ENCODE measurements at places on chromosomes 1 and 21.

GRCh38 chr1:85283475-85284199, 7.2 kb upstream of the BCL10 start:
- peak; percentile 7 for DNase-seq

DNA sequence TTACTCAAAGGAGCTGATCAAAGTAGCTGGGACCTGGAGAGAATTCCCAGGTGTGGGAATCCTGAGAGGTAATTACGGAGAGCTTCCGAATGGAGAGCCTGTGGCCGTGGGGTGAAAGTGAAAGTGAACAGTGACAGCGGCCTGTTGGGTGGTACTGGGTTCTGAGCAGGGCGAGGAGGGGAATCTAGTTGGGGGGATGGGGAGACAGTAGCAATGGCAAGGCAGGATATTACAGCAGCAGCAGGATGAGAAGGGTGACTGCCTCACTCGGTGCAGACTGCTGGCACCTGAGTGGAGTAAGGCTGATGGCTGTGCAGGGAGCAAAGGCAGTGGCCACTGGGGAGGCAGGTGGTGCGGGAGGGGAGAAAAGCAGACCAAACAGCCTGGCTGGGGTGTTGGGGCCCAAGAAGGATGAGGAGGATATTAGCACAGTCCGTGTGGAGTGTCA, 70.3 kb upstream of the PRDX6 start:
- no peak for DNase-seq

GRCh38 chr1:21379571-21379970, 60.4 kb upstream of the NBPF3 start:
- DNase-seq: no peak

DNA sequence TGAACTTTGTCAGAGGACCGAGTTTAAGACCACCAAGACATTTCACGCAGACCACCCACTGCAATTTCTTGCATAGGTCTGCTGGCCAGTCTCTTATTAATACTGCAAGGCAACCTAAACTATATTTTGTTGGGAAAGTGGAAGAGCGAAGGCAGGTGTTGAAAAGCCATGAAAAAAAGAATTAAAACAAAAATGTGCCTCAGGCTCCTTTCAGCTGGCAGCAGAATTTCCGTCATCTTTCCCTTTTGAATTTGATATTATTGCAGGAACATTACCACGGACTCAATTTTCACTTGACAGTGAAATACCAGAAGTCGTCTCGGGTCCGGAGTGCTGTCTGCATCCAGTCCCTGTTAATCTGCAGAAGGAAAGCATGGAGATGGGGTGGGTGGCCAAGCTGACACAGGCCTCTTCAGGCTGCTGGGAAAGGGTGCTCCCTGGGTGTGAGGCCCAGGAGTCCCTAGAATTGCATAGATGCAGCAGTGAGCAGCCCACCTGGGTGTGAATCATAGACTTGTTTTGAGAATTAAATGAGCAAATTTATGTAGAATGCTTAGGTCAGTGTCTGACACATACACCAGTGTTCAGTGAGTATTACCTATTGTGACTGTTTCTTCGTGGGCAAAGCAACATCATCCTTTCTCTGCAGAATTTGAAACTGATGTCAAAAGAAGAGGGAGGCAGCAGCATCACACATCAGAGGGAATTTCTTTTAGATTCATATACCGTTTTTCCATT, 150.7 kb downstream of the PBX1 start:
- DNase-seq: no peak

GRCh38 chr1:71785450-71785849, 496.9 kb downstream of the NEGR1 start:
- DNase-seq: no peak

DNA sequence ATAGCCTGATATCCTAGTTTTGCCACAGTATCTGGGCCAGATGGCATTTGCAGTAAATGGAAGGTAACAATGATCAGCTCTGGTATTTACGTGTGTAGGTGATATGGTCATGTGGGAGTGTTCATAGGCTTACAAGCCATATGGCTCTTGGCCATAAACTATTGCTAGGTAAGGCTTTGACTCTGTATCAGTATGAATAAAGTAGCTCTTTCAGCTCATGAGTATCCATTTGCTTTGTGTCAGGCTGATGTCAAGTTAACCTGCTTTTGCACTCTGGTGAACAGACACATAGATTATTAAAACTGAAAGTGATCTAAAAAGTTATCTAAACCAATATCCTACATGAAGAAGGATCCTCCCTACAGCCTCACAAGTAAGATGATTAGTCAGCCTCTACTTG, 69.0 kb downstream of the DDR2 start:
- DNase-seq: no peak

GRCh38 chr1:193335806-193336428, 149.5 kb upstream of the B3GALT2 start:
- DNase-seq: no peak

- no peak for DNase-seq
These were observed 210.3 kb upstream of the USP24 start for GRCh38 chr1:55425310-55425930.

DNA sequence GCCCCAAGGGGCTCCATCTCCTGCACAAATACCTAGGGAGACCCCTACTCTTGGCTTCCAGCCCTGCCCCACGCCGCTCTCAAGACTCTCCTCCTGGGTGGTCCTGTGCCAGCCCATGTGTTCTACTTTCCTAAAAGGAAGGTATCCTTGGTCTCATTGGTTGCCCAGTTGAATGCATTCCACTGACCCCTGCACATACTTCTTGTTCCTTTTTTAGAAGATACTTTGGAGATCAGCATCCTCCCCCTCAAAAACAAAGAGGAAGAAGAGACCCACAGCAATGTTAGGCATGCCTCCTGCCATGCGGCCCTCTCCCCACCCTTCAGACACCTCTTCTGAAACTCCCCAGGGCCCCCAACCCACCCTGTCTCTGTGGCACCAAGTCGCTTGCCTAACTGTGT, 4.1 kb downstream of the SLAMF9 start:
- no peak for DNase-seq

DNA sequence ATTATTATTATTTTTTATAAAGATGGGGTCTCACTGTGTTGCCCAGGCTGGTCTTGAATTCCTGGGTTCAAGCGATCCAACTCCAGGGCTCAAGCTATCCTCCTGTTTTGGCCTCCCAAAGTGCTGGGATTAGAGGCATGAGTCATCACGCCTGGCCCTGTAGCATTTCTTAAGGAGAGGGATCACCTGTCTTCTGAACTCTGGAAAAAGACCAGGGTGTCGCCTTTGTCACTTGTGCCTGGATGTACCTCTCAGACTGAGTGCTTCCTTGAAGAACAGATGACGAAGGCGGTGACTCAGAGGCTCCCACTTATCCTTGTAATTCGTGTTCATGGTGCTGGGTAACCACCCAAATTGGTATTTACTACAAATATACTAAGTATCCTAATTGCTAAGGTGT, 2.4 kb upstream of the CGN start:
- no peak for DNase-seq

- DNase-seq: no peak
These were observed 654.9 kb upstream of the USP24 start for GRCh38 chr1:55870106-55870505.

GRCh38 chr1:234659538-234659937, 49.6 kb upstream of the IRF2BP2 start:
- no peak for DNase-seq

- no peak for DNase-seq
These were observed 1.2 kb downstream of the UBR4 start for GRCh38 chr1:19208710-19209438.

GRCh38 chr1:66396212-66396890, 137.6 kb upstream of the SGIP1 start:
- DNase-seq: no peak

DNA sequence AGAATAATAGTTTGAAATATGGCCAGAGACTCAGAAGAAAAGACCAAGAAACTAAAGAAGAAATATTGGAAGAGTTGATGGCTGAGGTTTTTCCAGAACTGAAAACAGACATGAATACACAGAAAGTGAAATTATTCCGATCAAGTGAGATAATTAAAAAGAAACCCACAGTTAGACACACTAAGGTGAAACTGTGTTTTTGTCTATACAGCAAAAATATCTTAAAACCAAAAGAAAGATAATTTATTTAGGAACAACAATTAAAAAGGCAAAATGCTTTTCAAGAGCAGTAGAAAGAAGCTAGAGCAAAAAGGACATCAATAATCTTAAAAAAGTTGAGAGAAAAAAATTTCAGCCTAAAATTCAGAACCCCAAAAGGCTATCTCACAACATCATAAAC, 116.3 kb downstream of the COP1 start:
- no peak for DNase-seq

- no peak for DNase-seq
These were observed 124.6 kb upstream of the KRTAP19-8 start for GRCh38 chr21:31162827-31163226.

DNA sequence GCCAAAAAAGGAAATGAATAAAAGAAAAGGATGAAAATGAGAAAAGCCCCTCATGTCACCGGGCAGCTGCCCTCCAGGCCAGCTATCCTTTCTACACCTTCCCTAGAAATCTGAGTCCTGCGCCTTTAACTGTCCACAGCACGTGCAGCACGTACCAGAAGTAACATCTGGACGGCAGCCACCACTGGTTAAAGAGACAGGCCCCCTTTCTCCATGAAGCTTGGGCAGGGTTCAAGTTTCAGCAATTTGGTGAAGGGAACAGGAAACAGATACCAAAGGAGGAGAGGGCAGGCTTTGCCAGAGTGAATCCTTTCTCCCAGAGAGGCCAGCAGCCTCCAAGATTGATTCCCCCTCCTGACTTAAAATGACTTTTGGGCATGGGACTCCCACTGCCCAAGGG, 3.6 kb upstream of the KIAA2013 start:
- peak; percentile 15 for DNase-seq

DNA sequence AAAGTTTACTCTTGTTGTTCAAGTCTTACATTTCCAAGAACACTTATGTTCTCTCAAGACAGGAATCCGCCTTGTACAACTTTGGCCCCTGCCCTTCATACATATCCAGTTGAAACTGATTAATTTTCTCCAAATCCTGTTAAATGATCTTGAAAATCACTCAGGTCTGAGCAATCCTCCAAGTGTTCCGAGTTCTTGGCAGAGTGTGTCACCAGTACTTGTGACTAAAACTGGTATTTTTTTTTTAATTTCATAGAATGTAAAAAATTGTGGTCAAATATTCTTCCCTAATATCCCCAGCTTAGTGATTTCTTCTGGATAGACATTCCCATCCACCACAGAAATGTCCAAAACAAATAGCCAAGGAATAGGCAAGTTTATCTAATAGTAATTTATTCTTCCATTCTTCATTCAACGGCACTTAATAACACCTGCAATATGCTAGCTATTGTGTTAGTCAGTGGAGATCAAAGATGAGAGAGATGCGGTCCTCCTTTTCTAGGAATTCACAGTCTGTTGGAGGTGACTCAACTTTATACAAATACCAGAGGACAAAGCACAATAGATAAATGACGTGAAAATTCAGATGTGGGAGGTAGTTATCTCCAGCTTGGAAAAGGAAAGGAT, 71.4 kb downstream of the DIRAS3 start:
- no peak for DNase-seq

GRCh38 chr21:25283720-25284119, 323.6 kb downstream of the MRPL39 start:
- no peak for DNase-seq

DNA sequence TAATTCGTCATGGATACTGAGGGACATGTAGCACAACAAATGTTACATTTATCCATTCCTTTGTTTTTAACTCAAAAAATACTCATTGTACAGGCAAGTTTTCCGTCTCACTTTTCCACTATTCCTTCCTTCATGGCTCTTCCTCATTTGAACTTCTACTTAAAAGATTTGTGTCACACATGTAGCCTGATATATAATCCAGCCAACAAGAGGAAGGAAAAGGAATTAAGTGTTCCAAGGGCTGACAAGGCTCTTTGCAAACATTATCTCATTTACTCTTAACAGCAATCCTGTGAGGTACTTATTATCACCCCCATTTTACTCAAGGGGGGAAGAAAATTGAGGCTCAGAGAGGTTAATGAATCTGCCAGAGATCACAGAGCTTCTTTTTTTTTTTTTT, 22.9 kb downstream of the CD244 start:
- no peak for DNase-seq

- DNase-seq: no peak
These were observed 84.1 kb downstream of the LYPLAL1 start for GRCh38 chr1:219257751-219258150.

DNA sequence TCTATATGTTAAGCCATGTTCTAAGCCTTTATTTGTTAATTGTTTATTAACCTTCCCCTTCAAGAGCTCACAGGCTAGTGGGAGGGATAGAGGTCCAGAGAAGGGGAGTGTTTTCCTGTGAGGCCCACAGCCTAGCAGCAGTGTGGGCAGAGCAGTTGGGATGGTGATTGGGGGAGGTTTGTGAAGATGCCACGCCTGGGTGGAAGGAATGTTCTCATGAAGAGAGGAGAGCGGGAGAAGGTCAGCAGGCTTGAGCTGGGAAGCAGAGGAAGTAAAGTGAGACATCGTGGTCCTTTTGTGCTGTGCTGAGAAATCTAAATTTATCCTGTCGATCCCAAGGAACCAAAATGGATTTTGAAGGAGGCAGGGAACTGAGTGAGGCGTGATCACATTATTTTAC, 42.6 kb downstream of the TRAPPC10 start:
- DNase-seq: no peak

GRCh38 chr1:188117436-188117835, 1288.7 kb downstream of the PLA2G4A start:
- DNase-seq: no peak

- no peak for DNase-seq
These were observed 12.4 kb downstream of the CDC42 start for GRCh38 chr1:22064751-22065402.

GRCh38 chr1:21048462-21048861, 128.2 kb downstream of the EIF4G3 start:
- no peak for DNase-seq

DNA sequence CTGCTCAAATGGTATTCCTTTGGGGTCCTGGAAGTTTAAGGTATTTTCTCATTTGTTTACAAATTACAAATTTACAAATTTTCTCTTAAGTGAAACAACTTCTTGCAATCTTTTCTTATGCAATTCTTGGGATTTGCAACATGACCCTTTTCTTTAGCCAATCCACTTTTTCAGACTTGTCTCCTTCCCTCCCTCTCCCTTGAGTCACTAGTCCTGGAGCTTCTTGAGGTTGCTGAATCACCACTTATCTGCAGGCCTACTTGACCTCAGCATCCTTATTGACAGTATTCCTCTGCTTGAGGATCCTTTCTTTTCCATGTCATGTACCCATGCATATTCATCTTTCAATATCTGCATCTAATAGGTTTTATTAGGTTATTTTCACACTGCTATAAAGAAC, 302.8 kb upstream of the ADAMTS5 start:
- no peak for DNase-seq

DNA sequence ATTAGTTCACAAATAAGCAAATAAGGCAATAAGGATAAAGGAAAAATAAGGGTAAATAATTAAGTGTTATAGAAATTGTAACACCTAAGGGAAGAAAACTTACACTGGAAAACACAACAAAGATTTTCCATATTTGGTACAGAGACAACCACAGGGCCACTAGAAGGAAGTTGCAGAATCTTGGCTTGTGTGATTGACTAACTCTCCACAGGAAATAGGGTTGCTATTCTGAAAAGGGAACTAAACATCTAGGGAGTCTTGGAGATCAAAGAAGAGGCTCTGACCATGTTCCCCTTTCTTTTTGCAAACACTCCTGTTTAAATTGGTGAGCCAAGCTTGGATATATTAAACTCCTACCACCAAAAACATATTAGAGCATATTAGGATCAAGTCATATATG, 59.1 kb downstream of the APCS start:
- no peak for DNase-seq

- no peak for DNase-seq
These were observed 36.5 kb downstream of the SCCPDH start for GRCh38 chr1:246760422-246761347.
